Renal cortex interstitium (tissue), 15 donors: ENCODE measurements at places on chromosomes 12 and 14. TPM values are rescaled to one million over a fixed set of nuclear protein-coding genes. Genes with fewer than 3 reads are reported as not detected.

DNA sequence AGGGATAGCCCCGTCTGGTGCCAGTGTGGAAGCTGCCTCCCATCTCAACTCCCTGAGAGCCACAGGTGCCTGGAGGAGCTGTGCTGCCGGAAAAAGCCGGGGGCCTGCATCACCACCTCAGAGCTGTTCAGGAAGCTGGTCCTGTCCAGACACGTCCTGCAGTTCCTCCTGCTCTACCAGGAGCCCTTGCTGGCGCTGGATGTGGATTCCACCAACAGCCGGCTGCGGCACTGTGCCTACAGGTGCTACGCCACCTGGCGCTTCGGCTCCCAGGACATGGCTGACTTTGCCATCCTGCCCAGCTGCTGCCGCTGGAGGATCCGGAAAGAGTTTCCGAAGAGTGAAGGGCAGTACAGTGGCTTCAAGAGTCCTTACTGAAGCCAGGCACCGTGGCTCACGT lies 25.5 kb upstream of the P2RX4 start:
- DNase-seq: no peak

DNA sequence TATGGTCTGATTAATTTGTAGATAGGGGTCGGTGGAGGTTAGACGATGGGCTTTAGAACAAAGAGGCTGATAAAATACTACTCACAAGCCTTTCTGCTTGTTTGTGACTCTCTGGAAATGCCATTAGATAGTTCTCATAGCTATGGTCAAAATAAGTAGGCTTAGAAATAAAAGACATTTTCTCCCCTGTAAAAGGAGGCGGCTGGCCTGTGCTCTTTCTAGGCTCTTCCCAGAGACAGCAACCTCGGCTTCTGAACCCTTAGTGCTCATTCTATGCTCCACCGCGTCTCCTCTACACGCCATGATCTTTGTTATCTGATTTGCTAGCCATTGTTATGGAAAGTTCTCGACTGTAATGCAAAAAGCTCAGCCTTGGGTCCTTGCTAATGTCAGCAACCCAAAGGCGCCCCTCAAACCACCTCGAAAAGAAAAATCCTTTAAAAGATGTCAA lies 64.5 kb downstream of the CRADD start:
- DNase-seq: no peak

The CIPC gene
- polyA plus RNA-seq: 26.0 TPM

GRCh38 chr12:54082397-54082892 lies 28.8 kb downstream of the HOXC4 start:
- peak; percentile 70 for DNase-seq

The KRT86 gene
- polyA plus RNA-seq: not detected

- no peak for DNase-seq
Measured at GRCh38 chr12:57764662-57765002, 2.2 kb downstream of the CYP27B1 start.

- DNase-seq: no peak
Measured at GRCh38 chr12:84756961-84757360, 155.6 kb downstream of the SLC6A15 start.

GRCh38 chr14:29463727-29464395 lies 463.8 kb downstream of the PRKD1 start:
- DNase-seq: no peak

The EXD2 gene
- polyA plus RNA-seq: 35.5 TPM

The RNASE3 gene
- polyA plus RNA-seq: 1.5 TPM

GRCh38 chr12:49529414-49529813 lies 9.4 kb upstream of the KCNH3 start:
- no peak for DNase-seq

DNA sequence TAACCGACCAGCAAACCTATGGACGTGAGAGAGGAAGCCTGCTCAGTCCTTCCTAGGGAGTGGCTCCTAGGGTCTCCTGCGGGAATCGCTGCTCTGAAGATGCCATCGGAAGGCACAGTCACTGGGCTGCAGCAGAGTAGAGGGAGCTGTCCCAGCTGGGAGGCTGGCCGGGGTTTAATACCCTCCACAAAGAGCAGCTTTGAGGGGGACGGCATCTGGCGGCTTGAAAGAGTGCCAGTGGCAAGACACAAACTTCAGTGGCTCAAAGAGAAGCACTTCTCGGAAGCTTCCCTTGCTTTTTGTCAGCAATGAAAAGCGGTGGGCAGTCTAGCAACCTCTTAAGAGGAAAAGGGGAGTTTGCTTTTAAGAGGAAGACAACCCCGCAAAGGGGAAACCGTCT lies 114.6 kb downstream of the TMEM132C start:
- no peak for DNase-seq

- no peak for DNase-seq
Measured at GRCh38 chr12:6386038-6386437, 2.1 kb downstream of the LTBR start.
